Non-pigmented ciliary epithelial cell (primary cell): ENCODE measurements at places on chromosomes 12 and 14.

DNA sequence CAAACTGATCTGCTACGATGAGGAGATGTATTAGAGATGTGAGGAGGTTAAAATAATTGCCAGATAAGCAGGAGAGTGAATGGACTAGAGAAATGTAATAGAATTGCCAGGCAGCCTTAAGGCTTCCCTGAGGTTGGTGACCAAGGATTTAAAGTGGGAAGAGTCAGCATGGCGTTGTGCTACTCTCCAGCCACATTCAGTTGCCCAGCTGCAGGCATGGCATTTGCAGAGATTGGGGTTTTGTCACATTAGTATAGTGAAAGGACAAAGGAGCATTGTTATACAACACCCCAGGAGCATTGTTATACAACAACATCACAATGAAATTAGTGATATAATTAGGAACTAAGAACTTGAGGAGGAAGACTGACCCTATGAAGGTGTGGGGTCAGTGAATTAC, 31.7 kb downstream of the MARK3 start:
- DNase-seq, result no peak

DNA sequence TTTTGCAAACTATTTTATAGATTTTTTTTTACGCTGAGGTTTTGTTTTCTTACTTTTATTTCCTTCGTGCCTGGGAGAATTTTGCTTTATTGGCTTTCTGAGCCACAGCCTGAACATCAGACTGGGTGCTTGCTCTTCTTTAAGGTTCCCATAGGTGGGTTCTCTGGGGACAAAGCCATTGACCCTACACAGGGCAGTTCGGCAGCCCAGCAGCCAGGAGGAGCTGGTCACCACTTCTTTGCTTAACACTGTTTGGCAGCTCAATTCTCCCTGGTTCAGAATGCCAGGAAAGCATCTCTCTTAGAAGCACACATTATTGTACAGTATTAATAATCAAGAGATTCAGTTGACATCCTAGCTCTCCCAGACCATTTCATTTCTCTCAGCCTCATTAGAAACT, 140.8 kb upstream of the NEDD1 start:
- no peak for DNase-seq

DNA sequence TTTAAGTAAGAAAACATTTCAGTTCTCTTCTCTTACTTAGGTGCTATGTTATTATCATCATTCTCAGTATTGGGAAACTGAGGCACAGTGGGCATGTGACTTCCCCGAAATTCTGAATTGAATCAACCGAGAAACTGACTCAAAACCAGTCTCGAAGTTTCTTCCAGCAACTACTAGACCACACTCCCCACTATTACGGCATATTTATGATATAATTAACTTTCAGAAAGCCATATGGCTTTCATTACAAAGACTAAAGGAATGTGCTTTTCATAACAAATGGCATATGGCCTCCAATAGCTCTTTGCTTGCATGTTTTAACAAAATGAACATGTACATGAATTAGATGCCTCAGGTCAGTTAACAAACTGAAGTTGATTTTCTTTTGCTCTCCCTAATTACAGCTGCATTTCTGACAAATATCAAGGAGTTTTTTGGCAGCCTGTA, 182.9 kb upstream of the SLC38A2 start:
- DNase-seq, result no peak

DNA sequence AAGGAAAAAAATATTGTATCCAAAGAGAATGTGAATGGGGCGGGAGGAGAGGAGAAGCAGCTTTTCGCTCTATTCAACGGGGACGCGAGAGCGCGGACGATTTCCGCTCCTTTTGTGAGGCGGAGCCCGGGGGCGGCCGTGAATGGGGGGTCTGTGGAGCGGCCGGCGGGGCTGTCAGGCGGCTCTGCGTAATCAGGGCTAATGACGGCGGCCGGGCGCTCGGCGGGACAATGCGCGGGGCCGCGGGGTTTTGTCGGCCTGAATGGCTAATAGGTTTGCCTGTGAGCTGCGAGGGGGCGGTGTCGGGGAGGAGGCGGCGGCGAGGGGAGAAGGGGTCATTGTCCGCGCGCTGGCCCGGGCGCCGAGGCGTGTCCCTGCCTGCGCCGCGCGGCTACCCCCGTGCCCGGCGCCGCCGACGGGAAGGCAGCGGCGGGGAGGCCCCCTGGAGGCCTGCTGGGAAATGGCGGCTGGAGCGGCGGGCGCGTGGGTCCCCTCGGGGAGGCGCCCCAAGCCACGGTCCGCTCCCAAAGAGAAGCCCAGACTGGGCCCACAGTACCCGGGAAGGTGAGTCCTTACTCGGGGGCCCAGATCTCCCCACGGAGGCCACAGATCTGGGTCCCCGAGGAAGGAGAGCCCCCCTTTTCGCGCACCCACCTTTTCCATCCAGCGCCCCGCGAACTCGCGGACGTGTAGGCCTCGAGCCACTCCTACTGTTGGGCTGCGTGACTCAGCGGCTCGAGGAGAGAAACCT, 6.0 kb downstream of the SIX6 start:
- DNase-seq, result no peak

DNA sequence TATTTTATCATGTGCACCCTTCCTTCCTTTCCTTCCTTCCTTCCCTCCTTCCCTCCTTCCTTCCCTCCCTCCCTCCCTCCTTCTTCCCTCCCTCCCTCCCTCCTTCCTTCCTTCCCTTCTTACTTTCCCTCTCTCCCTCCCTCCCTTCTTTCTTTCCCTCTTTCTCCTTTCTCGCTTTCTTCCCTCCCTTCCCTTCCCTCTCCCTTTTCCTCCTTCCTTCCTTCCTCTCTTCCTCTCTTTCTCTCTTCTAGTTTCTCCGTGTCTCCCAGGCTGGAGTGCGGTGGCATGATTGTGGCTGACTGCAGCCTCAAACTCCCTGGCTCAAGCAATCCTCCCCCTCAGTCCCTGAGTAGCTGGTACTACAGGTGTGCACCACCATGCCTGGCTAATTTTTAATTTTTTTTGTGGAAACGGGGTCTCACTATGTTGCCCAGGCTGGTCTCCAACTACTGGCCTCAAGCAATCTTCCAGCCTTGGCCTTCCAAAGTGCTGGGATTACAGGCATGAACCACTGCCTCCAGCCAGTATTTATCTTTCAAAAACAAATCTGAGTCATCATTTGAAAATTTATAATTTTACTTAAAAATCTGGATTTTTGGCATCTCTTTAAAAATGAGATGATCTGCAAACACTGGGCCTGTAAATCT, 7.8 kb downstream of the C1RL start:
- DNase-seq, result no peak

DNA sequence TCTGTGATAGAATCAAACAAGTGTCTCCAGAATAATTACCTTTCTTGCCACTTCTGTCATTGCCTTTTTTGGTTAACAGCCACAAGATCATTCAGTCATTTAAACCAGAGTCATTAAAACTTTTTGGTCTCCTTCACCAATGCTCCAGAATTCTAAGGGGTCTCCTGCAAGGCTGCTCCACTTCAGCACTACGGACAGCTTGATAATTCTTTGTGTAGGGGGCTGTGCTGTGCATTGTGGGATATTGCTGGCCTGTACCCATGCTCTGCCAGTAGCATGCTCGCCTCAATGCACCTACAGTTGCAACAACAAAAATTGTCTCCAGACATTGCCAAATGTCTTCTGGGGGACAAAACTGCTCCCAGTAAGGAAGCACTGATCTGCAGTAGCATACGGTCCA, 7.3 kb downstream of the ADAMTS20 start:
- DNase-seq, result no peak

- no peak for DNase-seq
Observed at GRCh38 chr14:100084591-100084990, 19.4 kb downstream of the EVL start.

- DNase-seq, result no peak
Observed at GRCh38 chr14:76289276-76289675, 86.7 kb upstream of the ESRRB start.

DNA sequence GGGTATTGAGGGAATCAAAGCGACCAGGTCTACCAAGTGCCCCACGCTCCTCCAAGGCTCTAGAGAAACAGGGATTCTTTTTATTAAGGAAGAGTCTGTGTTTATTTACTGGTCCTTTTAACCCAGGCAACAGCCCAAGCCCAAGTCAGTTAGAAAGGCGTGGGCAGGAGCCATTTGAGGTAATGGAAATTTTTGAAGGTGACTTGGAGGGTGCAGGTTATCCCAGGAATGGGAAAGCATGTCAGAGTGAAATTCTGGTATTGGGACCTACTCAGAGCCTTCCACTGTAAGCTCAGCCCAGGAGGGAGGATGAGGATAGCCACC, 2.9 kb downstream of the SLC6A12 start:
- DNase-seq, result no peak

DNA sequence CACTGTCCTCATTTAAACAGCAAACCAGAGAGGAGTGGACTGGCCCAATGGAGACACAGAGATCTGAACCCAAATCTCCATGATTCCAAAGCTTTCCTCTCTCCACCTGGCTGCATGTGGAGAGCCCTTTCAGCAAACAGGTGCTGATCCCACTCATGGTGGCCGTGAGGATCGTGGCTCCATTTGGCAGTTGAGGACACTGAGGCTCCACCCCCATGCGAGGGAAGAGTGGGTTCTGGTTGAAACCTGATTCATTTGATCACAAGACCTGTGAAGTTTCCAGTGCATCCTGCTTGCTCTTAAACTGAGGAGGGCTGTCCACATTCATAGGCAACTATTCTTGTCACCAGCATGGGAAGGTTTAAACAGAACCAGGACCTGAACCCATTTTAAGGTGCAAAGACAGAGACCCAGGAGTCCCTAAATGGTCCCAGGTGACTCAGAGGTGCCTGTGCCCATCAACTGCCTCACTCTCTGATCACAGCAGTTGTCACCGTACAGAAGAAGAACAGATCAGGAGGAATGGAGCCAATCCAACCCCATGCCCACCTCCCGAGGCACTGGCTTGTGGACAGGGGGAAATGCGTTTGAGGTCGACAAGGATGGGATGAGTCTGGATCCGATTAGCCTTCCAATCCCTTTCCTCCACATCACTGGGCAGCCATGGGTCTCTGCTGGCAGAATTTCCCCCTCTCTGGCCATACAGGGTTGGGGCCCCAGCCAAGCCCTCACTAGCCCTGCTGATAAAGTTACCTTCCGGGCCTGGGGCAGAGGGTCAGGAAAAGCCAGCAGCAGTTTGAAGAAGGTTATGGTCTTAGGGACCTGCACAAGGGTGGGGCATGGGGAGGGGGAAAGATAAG, 45.5 kb upstream of the BCL11B start:
- no peak for DNase-seq

- no peak for DNase-seq
Observed at GRCh38 chr14:68518166-68518565, 274.7 kb downstream of the ZFP36L1 start.

- DNase-seq, result no peak
Observed at GRCh38 chr12:105538880-105539279, 208.4 kb downstream of the C12orf75 start.

- no peak for DNase-seq
Observed at GRCh38 chr14:96616161-96616721, 114.1 kb downstream of the PAPOLA start.

DNA sequence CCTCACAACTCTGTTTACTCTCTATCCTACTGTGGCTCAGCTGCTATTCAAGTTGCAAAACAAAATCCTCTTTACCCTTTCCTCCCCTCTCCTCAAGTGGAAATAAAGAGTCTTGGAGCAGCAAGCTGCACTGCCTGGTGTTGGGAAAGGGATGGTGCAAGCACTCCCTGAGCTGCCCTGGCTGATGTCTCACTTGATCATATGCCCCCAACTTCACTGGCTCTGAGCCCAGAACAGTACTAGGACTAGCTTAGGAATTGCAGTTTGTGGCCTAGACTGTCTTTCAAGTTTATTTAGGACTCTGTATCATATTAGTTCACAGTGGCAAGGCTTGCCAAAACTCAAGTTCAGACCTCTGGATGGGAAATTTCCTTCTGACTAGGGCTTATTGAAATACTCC, 1683.8 kb upstream of the SEL1L start:
- peak; percentile 63 for DNase-seq

DNA sequence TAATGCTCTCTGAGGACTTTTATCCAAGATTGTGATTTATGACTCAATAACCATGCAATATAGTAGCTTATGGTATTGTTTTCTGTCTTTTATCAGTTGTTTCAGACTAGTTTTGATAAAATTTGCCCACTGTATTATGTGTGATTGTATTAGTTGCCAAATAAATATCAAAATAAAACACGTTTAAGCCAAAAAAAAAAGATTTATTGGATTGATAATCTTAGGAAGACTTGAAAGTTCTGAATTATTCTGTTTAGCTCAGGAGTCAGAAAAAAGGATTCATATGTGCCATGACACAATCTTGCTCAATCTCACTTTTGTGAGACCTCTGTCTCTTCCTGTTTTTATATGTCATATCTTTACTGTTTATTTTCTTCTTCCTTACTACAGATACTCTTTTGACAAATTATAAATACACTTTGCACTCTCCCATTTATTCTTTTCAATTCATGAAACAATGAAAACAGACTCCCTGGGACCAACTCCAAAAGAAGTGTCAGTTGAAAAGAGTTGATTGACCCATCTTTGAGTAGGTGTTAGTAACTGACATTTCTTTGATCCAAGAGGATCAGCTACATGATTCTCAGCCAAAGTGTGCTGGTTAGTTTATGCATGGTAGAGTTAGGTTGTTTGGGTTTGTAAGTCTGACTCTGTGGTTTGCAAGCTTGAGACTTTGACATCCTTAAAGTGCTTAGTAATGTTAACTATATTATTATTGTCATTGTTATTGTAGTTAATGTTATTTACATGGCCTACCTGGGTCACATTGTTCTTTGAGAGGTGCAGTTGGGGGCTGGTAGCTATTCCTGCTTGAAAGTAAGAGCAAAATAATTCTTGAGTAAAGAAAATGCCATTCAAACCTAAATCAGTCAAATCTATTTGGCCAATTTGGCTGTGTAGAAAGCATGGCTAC, 2.5 kb downstream of the OR6C76 start:
- no peak for DNase-seq

DNA sequence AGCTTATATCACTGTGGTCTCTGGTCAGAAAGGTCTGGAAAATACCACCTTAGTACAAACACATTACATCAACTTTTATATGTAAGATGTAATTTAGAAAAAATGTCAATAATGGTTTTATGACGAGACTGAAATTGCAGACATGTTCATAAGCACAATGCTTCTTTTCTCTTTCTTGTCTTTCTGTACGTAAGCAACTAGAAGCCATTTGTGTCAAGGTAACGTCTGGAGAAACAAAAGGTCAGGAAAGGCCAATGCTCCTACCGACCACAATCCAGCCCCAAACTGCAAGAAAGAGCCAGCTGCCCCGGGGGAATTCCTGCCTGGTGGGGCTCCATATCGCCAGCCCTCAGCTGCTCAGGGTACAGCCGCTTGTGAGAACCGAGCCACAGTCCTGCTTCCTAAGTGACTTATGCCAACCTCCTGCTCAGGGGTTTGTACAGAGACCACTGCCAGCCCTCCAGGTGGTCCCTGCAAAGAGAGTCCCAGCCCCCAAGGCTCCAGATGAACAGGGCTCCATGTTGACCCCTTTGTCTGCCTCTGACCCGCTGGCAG, 6.3 kb downstream of the ZNF839 start:
- no peak for DNase-seq
